ENCODE measurements at places on chromosomes 13 and 19.

DNA sequence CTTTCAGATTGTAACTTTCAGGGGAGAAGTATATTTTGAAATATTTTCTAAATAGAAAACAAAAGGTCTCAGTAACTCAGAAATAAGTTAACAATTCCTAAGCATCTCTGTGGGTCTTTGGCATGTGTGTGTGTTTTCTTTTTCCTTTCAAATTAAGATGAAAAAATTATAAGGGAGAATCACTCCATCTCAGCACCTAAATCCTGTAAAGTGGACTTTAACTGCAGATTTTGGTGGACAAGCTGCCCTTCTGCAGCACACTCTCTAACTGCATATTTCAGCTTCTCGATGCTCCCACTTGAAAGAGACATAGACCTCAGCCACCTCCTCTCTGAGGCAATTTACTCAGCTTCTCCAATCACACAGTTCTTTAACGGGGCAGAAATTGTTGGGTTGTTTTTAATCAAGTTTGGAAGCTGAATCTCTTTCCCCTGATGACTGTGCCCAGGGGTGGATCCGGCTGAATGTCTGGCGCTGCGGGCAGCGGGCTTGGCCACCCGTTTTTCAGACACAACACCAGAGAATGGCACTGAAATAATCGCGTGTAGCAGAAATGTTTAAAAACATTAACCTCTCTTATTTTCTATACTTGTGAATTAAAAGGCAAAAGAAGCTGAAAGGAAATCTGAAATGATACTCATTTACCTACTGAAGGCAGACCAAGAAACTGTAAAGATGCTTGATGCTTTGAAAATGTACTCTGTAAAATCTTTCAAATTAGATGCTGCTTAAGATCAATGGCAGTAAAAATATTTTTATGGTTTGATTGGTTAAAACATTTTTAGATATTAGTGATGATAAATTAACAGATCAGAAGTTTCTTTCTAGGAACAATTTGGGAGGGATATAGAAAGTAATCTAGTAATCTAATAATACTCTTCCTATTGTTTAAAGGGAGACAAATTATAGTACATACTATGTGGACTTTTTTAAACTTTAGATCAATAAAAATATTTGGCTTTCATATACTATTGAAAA is 12.4 kb downstream of the ZIC2 start:
- DNase-seq = no peak

DNA sequence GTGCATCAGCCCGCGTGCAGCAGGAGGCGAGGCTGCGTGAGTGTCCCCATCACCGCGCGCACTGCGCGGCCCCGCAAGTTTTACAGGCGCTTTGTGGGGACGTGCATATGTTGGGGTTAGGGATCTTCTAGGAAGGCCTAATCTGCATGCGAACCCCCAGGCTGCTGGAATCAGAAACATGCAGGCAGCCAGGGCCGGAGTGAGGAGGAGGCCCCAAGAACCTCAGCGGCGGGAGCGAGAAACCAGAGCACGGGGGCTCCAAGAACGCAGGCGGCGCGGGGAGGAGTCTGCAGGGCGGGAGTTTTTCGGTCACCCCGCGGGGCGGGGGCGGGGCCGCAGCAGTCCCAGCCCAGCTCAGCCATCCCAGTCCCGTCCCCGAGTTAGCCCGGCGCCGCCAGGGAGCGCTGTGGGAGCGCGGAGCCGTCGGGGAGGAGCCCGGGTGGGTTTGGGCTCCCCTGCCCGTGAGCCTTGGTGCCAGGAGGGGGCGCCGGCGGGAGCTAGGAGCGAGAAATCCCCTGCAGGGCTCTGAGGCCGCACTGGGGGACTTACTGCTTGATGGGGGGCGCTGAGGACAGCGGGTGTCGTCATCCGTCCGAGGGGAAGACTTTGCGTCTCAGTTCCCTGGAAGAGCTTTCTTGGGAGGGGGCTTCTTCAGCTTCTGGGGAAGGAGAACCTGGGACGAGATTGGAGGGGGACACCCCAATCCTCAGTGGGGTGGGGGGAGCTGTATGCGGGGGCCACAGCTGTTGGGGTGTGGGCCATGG is 933 bp upstream of the NRTN start:
- DNase-seq = no peak

DNA sequence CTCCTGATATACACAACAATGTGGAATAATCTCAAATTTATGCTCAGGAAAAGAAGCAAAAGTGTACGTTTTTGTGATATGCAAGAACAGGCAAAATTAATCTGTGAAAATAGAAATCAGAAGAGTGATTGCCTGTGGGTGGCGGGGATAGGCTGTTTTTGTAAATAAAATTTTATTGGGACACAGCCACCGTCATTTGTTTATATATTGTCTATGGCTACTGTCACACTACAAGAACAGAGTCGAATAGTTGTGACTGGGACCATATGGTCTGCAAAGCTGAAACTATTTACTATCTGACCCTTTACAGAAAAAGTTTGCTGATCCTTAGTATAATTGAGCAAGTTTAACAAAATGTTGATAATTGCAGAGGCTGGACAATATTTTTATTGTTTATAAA is 269.5 kb upstream of the HTR2A start:
- no peak for DNase-seq

- no peak for DNase-seq
These were observed 9.5 kb downstream of the NBEA start for GRCh38 chr13:34951528-34951927.
